ENCODE measurements at places on chromosomes 1 and 21.

DNA sequence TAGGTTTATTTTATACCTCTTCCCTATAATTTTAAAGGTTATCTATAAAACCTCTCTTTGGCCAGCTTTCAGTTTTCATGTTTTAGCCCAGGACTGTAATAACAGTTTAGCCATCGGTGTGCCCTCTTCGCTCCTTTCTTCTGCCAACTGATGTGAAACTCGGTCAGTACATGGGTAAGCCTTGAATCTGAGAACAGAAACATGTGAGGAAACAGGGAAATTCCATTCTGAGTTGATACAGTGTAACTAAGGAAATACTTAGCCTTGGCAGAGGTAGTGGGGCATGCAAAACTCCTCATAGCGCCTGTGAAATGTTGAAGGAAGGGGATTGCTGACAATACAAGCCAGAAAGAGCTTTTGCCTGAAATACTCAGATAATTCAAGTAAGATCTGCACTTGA lies 465.2 kb downstream of the NCAM2 start:
- no peak for DNase-seq

DNA sequence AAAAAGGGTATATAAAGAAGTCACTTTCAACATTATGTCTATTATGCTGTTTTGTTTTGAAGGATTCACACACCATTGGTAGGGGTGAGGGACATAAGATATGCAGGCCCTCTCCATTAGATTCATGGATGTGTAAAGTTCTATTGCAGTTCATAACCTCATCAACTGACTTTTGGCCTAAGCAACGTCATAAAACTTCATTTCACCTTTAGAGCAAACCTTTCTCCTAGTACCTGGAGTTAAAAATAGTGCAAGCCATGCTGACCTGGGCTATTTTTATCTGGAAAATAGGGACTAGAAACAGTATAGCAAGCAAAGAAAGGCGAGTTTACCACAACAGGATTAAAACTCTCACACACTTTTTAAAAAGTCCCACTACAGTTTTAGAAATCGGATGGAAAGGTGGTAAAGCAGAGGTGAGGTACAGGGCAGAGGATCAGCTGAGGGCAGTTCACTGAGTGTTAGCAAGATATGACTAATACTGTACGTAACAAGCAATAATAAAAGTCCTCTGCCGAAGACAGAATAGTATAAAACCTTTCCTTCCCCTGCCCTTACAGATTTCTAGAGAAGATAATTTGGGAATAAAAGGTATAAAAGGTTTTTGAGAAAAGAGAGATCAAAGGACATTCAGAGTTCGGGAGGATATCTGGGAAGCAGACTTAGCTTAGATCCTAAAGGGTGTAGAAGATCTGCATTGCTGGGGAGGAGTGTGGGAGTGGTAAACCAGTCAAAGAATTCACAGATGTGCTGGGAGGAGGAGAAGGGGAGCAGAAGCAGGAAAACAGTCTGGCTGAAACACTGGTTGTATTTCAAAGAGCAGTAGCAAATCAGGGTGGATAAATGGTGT lies 14.3 kb downstream of the EGLN1 start:
- DNase-seq, result no peak

DNA sequence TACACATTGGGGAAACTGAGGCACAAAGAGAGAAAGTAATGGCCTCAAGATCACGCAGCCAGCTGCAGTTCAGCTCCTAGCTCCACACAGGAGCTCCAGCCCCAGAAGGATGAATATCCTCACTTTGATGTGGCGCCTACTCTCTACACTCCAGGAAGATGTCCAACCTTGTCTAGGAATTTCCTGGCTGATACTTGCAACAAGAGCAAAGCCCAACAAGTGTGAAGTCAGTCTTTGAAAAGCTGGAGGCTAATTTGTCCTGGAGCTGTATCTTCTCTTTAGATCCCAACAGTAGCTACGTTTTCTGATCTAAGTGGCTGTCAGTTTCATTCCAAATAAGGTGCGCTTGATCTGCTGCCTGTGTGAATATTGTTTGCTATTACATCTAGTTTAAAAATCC lies 344.9 kb downstream of the PTPRU start:
- DNase-seq, result no peak

- DNase-seq, result no peak
These were observed 9.6 kb upstream of the SIM2 start for GRCh38 chr21:36689324-36689723.

- DNase-seq, result no peak
These were observed 122.0 kb downstream of the CLIC6 start for GRCh38 chr21:34790834-34791233.

Measured in posterior cingulate gyrus (tissue), 11 donors.